SW480 (cell line): ENCODE measurements at places on chromosomes 7 and 10.

- DNase-seq, result no peak
These were observed 472.6 kb downstream of the PLXNA4 start for GRCh38 chr7:132103718-132104117.

DNA sequence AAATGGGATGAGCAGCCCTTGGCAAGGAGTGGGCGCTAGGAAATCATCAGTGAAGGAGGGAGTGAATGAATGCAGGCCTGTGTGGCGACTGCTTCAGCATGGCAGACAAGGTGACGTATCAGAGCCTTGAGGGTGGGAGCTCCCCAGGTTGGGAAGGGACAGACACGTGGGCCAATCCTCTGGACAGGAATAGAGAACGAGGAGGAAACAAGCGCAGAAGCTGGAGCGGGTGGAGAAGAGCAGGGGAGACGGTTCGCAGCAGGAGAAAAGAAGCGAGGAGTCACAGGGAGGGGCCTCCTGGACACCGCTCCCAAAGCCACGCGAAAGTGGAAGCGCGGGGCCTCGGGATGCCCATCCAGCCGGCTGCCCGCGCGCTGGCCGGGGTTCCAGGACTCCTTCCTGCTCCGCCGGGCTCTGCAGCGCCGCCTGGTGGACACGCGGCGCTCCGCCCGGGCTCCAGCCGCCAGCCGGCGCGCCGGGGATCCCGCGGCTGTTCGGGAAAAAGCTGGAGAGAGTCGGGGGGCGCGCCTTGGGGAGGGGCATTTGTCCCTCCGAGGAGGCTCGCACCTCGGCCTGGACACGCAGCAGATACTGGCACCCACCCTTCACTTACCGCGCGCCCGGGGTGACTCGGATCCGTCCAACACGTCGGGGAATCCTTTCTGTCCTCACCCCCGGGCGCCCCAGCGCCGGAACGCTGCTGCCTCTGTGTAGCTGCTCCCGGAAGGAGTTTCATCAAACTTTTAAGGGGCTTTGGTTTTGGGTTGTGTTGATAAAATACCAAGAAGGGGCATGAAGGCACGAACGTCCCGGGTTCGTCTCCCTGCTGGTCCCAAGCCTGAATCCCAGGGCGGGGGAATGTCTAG lies 6.3 kb downstream of the ZNF503 start:
- no peak for DNase-seq

DNA sequence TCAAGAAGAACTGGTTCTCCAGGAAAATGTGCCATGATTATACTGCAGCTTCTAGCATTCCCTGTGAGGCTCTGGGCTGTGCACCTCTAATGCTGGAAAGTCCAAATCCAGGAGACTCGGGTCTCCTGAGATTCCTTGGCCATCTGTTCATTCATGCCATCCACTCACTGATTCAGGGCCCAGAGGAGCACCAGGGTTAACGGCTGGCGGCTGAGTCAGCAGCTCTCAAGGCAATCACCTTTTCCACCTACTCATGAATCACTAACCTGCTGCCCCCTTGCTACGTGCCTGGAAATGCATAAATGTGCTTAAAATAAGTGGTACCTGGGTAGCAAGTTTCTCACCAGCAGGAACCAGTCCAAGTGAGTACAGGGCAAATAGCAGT lies 132.7 kb downstream of the KCNMA1 start:
- peak; percentile 68 for DNase-seq

DNA sequence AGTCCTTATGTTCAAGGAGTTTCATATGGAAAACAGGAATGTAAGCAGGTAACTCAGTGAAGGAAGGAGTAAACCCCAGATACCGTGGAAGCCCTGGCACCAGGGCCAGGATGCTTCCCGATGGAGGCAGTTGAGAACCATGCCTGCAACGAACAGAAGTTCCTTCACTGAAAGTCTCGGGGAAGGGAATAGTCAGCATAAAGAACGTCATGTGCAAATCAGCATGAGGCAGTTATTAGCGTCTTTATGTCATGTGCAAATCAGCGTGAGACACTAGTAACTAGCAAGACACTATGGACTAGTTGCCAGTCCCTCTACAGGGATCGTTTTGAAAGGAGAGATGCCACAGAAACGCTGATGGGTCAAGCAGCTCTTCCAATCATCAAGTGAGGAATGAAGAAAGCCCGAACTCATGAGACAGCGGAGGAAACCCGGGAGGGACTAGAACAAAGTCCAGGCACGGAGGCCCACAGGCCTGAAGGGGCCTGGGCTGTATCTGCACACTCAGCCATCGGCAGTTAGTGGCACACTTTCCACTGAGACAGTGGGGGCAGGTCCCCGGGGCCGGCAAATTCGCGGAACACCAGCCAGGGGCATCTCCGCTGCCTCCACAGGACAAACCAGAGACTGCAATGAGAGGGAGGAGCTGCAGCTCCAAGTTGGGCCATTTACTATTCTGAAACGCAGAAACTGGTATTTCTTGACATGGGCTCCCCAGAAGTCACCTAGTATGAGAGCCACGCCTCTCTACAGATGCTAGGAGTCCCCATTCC lies 109.6 kb downstream of the SFMBT2 start:
- DNase-seq, result no peak

GRCh38 chr10:15857107-15857575 lies 3.2 kb downstream of the MINDY3 start:
- no peak for DNase-seq

DNA sequence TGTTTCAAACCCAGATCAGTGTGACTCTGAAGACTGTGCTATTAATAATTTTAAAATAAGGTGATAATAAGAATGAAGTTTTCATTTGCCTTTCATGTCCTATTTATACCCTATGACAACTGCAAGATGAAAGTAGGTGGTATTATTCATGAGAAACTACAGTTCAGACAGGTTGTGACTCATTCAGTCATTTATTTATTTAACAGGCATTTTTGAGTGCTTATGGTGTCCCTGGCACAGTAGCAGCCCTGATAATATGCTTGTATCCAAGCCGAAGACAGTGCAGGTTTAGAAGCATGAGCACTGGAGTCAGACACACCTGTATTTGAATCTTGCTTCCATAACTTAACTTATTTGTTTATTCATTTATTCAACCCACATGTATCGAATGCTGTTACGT lies 87.1 kb downstream of the FZD1 start:
- DNase-seq, result peak; percentile 65

DNA sequence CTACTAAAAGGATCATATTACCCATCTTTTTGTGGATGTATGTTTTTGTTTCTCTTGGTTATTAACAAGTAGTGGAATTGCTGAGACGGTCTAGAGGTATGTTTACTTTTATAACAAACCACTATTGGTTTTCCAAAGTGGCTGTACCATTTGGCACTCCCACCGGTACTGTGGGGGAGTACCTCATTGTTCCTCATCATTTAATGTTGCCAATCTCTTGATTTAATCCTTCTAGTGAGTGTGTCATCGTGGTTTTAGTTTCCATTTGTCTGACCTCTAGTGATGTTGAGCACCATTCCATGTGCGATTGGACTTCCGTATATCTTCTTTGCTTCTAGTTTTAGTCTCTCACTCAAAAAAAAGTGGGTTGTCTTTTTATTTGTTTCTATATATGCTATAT lies 50.4 kb downstream of the RBM33 start:
- DNase-seq, result no peak

DNA sequence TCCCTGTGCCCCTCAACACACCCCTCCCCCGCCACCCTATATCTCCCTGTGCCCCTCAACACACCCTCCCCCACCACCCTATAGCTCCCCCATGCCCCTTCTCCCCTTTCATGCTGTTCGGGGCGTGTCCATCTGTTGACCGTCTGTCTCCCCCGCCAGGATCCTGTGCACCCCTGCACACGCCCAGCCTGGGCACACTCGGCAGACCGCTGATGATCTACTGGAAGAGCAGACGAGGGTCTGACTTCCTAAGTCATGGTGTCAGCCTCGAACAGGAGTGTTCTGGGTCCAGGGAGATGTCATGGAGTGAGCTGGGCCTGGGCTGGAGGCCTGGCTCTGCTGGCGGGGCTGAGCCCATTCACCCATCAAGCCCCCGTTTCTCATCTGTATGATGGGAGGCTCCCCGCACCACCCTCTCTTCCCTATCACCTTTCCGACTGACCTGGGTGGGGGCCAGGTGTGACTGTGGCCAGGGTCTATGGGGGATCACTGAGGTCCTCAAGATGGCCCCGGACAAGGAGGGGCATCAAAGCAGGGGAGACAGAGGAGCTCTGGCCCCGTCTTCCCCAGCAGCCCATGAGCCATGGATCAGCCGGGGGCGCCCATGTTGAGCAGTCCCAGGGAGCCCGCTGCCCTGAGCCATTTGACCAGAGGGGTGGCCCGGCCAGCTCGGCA lies 48.3 kb downstream of the PDGFA start:
- no peak for DNase-seq

GRCh38 chr10:123560301-123561140 lies 105.6 kb upstream of the GPR26 start:
- no peak for DNase-seq

DNA sequence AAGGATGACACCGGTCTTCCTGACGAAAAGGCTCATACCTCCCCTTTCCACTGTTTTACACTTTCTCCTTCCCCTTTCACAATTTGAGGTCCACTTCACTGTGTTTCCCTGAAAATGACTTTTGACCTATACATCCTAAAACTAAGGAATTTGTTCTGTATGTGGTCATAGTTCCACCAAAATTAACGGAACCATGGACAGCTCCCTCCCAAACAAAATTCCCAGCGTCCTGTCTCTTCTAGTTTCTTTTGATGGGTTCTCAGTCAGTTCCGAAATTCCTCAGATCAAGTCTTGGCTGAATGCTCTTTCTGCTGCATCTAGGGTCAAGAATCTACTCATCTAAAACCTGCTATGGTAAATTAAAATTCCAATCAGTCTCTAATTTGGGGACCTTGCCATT lies 1191.9 kb downstream of the CNTNAP2 start:
- DNase-seq, result no peak

DNA sequence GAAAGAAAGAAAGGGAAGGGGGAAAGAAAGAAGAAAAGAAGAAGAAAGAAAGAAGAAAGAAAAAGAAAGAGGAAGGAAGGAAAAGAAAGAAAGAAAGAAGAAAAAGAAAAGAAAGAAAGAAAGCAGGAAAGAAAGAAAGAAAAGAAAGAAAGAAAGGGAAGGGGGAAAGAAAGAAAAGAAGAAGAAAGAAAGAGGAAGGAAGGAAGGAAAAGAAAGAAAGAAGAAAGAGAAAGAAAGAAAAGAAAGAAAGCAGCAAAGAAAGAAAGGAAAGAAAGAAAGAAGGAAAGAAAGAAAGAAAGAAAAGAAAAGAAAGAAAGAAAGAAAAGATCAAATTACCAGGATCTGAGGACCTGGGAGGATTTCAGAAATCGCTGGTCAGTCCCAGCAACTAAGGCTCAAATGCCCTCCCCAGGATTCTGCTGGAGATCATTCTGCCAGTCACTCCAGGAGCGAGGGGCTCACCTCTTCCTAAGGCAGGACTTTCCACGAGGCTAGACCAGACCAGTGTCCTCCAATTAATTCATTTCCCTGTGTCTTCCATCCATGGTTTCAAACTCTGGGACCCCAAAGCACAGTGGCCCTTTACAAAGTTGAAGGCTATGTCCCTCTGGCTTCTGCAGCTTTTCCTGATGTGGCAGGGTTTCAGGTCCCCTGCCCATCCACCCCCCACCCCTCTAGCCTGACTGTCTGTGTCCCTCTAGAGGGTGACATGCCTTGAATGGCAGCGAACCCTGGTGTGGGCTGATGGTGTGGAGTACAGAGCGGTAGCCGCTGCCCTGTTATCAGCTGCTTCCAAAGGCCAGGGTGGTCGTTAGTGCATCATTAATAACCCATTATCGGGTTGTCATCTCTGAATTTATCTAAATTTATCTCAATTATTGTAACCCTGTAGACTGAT lies 77.9 kb downstream of the PARP12 start:
- DNase-seq, result no peak

- no peak for DNase-seq
These were observed 99.5 kb downstream of the CCNY start for GRCh38 chr10:35435824-35436223.

GRCh38 chr10:78811174-78811573 lies 257.6 kb upstream of the ZMIZ1 start:
- DNase-seq, result no peak

DNA sequence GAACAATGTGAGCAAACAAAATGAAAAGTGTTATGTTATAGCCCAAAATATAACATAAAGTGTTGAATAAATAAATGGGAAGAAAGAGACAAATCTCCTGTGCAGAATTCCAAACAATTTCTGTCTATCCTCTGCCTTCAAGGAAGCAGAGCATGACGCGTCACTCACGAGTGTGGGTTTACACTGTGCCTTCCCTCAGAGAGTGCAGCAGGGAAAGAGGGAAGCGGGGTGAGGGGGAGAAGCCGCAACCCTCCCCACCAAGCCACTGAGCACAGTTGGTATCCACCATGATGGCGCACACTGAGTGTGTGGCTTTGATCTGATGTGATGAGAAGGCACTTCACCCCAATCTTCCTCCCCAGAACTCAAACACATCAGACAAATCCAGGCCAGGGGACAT lies 74.8 kb downstream of the PTPRN2 start:
- DNase-seq, result no peak

DNA sequence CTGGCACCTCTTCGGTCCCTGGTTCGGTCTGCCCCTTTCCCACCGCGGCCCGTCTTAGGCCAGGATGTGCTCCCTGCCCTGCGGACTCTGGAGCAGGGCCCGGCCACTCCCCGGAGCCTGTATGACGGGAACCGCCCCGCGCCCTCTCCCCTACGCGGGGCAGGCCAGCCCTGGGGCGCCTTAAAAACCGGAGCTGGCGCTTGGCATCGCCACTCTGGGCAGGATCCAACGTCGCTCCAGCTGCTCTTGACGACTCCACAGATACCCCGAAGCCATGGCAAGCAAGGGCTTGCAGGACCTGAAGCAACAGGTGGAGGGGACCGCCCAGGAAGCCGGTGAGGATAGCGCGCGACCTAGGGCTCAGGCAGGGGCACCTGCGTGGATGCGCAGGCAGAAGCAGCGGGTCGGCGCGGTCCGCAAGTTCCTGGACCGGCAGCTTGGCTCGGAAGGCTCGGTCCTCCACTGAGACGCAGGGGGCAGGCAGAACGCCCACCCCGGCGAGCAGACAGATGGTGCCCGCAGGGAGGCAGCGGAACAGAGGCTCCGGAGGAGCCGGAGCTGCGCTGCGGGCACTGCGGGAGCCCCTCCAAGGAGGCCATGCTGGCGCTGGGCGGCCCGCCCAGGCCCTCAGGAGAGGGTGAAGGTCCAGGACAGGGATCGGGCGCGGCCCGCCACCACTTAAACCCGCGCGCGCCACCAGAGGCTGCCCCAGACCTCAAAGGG lies at the start of gene ADIRF:
TSS of gene ADIRF (plus strand) at position 212 of the 723 bp plus-strand sequence. CDS start at position 275, 63 bp downstream.
- DNase-seq, result peak; percentile 57

GRCh38 chr10:97408496-97408992 lies 7.4 kb upstream of the RRP12 start:
- no peak for DNase-seq

DNA sequence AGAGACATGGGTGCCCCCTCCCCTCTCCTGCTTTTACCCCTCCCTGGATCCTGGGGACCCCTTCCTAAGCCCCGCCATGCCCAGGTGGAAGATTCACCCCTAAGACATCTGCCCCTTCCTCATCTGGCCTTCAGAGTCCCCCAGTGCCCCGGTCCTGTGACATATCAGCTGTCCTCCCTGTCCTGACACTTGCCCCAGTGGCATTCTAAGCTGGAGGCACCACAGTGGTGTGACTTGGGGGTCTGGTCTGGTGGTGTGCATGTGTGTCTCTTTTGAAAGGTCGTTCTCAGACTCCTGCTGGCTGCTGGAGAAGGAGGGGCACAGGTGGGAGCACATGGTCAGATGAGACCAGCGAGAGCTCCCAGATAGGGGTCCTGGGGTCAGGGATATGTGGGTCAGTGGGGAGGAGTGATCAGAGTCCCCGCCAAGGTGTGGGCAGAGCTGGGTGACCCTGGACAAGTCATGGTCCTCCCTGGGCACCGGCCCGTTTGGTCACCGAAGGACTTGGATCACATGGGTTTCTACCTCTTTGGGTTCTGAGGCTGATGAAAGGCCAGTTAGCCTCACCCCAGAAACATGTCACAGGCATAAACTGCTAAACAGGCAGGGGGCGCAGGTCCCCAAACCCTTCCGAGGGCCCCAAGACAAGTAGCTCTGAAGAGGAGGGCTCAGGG lies 645 bp upstream of the TFR2 start:
- DNase-seq, result no peak
